OCI-M1 (cell line): ENCODE measurements at places on chromosomes 12 and 14.
A peak's percentile ranks its signal among the peaks of the same experiment; 100 is the strongest.

GRCh38 chr12:71639341-71639760 lies 24.3 kb downstream of the ZFC3H1 start:
- peak; percentile 38 for DNase-seq

- no peak for DNase-seq
Observed at GRCh38 chr12:53060721-53061276, 10.9 kb downstream of the TNS2 start.

- DNase-seq, result no peak
Observed at GRCh38 chr12:121503395-121503794, 77.4 kb downstream of the KDM2B start.

DNA sequence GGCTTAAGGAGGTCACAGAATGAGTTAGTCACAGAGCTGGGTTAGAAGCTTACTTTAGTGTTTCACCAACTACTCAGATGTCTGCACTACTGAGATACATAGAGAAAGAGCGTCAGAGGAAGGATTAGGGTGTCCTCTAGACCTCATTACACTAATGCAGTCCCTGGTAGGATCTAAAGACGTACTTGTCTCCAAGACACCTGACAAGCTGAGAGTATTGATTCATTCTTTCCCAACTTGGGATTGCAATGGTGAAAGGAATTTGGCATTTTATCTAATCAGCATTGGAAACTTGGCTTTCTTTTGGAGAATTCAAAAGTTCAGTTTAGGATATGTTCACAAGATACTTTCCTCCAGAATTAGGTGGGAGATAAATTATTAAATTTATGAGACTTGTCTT lies 402.1 kb downstream of the ZFP36L1 start:
- DNase-seq, result no peak

DNA sequence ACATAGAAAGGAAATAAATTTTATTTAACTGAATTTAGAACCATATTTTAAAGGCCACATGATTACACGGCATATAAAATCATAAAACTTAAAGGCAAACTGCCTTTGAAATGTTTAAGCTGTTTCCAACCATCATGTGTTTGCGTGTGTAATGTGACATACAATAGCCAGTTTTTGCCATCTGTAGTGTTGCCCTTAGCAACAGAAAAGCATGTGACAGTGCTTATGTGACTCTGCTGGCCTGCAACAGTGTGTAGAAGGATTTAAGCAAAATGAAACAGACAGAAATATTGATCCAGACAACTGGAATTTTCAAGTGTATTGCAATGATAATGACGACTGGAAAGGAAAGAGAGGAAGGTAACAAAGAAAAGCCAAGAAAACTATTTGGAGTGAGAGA lies 49.5 kb downstream of the TSPAN19 start:
- DNase-seq, result peak; percentile 59

DNA sequence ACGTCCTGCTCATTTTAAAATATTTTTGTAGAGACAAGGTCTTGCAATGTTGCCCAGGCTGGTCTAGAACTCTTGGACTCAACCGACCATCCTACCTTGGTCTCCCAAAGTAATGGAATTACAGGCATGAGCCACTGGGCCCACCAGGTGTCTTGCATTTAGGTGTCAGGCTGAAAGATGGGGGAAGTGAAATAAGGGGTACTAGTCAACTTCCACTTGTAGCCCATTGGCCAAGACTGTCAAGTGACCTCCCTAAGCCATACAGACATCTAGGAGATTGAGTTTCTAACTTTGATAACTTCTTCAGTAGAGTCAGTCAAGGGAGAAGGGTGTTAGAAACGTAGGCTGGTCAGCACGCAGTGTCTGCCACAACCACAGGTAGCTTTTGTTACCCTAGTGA lies 32.0 kb downstream of the ARF6 start:
- DNase-seq, result no peak

DNA sequence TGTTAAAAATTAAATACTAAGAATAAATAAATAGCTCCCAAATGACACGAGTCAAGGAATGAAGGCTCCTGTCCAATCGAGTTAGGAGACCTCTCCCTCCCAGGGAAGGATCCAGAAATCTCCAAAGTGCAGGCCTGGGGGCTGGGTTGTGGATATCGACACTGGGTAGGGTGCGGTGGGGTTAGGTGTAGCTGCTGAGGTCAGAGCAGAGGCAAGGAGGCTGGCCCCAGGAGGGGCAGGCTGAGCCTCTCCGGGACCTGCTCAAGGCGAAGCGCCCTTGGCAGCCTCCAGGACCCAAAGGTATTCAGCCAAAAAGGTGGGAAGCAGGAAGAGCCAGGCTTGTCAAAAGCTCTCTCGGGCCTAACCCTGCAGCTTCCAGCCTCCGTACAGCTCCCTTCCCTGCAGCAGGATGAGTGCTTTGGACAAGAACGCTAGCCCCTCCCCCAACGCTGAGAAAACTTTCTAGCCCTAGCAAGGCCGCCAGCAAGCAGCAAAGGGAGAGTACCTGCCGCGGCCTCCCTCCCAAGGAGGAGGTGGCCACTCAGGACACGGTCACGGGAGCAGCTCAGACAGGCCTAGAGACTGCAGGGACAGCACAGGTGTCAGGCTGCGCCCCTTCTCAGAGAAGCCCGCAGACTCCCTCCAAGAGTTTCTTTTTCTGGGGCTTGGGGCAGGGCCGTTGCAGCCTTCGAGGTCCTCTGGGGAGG lies 3.7 kb upstream of the PNMA1 start:
- no peak for DNase-seq

- no peak for DNase-seq
Observed at GRCh38 chr14:90614696-90615516, 201.3 kb downstream of the TTC7B start.

DNA sequence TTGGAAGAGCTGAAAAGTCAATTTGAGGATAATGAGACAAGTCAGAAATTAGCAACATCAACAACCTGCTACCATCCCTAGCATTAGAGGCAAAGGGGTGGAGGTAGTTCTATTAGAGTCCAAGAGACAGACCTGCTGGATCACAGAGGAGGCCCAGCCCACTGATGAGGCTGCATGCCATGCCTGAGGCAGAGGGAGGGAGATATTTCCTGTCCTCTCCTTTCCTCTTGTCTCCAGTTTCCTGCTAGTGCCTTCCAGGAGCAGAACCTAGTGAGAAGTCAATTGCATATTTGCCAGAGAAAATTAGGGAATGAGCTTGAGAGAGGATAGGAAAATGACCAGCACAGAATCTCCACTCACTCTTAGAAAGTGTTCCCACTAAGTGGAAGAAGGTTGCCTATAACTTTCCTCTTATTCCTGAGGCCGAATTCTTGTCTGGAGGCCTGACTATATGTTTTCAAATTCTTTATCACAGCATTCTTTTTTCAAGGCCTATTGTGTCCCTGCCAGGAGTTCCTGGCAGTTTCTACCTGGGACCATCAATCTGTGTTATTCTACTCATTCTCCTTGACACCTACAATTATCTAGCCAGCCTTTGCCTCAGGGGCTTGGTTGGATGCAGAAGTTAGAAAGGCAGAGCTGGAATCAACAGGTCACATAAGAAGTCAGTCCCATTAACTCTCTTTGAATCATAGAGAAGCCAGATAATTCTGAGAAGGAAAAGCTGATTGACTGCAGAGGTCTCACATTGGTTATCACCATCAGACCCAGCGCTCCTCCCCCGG lies 121.9 kb downstream of the EMP1 start:
- DNase-seq, result no peak

DNA sequence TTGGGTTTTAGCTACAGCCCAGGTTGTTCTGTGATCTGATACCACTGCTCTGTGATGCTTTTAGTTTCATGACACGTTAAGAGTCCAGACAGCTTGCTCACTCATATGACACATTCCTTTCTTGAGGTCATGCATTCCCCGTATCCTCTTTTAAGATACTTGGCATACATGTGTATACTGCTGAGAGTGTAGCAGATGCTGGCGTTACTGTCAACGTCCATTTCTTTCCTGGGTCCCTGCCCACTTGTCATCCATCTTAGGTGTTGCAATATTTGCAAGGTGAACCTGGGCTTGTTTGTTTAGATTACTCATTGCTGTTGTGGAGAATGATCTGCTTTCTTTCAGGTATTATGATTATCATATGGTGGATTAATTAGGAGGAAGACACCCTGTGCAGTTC lies 9.1 kb upstream of the EMP1 start:
- DNase-seq, result no peak

DNA sequence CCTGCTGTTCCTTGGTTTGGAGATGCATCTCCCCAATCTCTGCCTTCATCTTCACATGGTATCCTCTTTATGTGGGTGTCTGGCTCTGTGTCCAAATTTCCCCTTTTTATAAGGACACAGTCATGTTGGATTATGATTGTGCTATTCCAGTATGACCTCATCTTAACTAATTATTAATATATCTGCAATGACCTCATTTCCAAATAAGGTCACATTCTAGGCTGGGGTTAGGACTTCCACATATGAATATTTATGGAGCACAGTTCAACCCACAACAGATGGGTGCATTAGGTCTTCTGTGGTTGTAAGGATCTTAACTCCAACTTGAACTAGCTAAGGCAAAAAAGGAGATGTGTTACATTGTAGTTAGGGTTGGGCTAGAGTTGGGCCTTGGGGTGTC lies 69.4 kb downstream of the ADCK1 start:
- no peak for DNase-seq

- no peak for DNase-seq
Observed at GRCh38 chr12:460261-461230, 807 bp downstream of the B4GALNT3 start.

DNA sequence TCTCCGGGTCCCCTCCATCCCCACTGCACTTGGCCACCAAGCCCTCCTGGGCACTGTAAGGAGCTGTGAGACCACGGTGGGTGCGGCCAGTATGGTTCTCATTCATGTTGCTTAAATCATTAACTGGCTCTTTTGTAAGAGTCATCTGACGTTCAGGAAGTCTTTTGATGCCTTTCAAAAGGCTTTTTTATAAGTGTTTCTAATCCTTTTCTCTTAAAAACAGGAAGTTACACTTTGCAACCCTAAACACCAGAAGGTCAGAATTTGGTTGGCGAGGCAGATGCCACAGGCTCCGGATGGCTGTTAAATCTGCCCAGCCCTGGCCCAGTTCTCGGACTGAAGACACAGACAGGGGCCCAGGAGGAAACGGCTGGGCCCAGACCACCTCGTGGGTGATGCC lies 26.1 kb upstream of the DIO3 start:
- DNase-seq, result peak; percentile 12

DNA sequence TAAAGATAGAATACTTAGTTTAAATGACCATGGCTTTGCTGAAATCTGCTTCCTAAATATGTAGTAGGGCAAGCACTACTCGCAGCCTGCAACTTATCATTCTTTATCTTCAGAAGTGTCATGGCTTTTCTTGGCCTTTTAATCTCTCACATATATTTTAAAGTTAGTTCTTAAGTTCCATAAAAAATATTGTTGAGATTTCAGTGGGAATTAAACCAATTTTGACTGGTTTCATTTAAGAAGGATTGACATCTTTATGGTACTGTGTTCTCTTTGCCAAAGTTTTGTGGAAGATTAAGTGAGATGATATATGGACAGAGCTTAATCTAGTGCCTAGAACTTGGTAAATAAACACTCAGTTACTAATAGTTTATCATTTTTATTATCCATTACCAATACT lies 56.7 kb downstream of the KIAA0586 start:
- no peak for DNase-seq

GRCh38 chr14:74258764-74259035 lies 19.5 kb downstream of the VSX2 start:
- no peak for DNase-seq

DNA sequence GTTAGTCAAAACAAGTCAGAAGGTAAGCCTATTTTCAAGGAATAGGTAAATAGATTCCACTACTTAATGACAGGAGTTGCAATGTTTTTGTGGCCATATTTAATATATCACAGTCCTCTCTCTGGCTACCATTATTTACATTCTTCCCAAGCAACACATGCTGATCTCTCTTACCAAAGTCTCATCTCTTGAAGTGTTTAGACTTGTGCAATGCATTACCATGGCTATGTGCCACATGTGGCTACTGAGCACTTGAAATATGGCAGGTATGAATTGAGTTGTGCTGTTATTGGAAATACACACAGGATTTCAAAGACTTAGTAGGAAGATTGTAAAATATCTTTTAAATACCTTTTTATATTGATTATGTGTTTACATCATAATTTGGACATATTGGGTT lies 262.4 kb upstream of the PDE3A start:
- no peak for DNase-seq

DNA sequence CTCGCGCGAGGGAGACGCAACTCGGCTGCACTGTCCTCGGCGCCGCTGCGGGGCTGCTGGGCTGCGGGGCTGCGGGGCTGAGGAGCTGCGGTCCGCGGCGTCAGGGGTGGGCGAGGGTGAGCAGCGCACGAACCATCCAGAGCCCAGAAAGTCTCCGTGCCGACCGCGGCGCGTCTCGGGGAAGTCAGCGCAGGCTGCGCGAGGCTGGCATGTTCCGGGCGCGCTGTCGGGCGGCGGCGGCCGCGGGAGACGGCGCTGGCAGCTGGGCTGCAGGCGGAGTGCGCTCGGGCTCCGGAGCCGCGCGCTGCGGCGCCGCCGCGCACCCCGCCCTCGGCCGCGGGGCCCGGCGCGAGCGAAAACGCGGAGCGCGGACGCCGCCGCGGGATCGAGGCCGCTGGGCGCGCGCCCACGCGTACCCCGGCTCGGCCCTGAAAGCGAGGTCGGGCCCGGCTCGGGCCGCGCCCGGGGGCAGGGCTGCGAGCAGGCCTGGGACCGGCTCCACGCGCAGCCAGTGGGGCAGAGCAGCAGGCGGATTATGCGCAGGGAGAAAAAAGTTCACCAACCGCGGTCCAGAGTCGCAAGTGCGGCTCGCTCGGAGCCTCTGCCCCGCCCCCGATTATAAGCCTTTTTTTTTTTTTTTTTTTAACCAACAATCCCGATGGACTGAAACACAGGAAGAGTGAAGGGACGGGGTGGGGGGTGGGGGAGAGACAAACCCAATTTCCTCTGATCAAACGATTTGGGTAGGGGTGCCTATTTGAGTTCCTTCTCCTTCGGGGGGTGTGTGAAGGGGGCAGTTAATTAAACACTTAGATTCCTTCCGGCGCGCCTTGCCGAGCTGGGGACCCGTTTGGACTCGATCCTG lies at the start of gene PRICKLE1:
Gene PRICKLE1 (minus strand): TSS at position 282 of the 865 bp plus-strand sequence. CDS start 117,230 bp downstream, outside the sequence.
- peak; percentile 66 for DNase-seq

DNA sequence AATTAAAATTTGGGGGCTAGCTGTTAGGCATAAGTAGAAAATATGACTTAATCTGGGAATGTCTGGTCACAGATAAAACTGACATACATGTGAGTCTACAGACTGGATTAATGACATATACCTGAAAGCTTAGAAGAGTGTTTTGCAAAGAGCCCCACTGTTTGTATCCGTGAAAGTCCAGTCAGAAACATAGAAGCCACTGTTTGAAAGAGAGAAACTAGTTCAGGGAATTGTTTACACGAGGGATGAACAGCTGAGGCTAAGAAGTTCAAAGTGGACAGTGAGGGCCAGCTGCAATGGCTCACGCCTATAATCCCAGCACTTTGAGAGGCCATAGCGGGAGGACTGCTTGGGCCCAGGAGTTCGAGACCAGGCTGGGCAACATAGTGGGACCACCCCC lies 36.2 kb upstream of the SGPP1 start:
- no peak for DNase-seq

DNA sequence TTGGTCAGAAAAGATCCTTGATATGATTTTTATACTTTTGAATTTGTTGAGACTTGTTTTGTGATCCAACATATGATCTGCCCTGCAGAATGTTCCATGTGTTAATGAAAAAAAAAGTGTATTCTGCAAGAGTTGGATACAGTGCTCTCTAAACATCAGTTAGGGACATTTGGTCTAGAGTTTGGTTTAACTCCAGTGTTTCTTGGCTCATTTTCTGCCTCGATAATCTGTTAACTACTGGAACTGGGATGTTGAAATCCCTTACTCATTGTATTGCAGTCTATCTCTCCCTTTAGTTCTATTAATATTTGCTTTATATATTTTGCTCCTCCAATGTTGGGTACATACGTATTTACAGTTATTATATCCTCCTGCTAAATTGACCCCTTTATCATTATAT lies 18.3 kb upstream of the TXNRD1 start:
- DNase-seq, result no peak
